Stimulated activated CD4-positive, alpha-beta T cell treated with anti-CD3 and anti-CD28 coated beads, Interleukin-4, amount 100 ng/mL, for 48 hours (primary cell): ENCODE measurements at places on chromosomes 13 and 19.
A peak's percentile ranks its signal among the peaks of the same experiment; 100 is the strongest.

DNA sequence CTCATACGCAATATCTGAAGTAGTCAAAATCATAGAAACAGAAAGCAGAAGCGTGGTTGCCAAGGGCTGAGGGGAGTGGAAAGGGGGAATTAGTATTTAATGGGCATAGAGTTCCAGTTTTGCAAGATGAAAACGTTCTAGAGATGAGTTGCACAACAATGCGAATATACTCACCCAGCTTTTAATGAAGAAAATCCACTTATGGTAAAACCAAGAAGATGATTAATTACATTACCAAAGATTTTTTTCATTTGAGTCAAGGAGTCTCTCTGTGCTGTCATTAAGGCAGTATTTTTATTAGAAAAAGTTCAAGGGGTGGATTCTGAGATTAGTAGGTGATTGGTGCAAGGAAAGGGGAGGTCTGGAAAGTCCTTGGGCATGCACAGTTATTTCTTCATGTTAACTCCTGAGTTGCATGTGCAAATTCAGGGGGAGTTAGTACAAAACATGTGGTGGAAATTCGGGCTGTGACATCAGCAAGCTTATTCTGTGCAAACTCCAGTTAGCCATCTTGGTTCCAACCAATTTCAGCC, 6.9 kb upstream of the CBY2 start:
- no peak for DNase-seq

GRCh38 chr13:54177466-54177865, 1148.9 kb downstream of the OLFM4 start:
- no peak for DNase-seq

DNA sequence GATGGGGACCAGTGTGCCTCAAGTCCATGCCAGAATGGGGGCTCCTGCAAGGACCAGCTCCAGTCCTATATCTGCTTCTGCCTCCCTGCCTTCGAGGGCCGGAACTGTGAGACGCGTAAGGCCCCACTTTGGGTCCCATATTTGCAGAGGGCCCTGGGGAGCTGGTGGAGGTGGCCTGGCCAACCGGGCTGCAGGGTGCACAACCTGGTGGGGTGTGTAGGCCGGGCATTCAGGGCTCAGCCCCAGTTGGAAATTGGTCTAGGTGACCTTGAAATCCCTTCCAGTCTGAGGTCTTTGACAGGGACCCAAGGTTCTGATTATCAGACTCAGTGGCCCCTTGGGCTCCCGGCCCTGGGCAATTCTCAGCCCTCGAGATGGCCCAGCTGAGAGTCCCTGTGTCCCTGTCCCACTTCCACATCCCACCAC, 8.3 kb downstream of the F7 start:
- DNase-seq, result no peak

DNA sequence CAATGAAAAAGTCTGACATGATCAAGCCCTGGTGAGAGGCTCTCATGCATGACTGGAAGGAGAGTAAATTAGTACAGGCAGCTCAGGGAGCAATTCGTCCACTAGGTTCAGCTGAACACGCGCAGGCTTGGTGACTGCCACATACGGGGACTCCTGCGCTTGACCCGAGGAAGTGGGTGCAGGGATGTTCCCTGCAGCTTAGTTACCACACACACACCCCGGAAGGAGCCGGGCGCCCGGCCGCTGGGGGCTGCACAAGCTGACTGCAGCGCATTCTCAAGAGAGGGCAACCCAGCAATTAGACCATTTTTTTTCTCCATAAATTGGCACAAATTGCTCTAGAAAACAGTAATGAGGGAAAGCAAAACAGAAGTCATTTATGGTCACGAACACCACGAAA, 23.0 kb upstream of the MIER2 start:
- no peak for DNase-seq

DNA sequence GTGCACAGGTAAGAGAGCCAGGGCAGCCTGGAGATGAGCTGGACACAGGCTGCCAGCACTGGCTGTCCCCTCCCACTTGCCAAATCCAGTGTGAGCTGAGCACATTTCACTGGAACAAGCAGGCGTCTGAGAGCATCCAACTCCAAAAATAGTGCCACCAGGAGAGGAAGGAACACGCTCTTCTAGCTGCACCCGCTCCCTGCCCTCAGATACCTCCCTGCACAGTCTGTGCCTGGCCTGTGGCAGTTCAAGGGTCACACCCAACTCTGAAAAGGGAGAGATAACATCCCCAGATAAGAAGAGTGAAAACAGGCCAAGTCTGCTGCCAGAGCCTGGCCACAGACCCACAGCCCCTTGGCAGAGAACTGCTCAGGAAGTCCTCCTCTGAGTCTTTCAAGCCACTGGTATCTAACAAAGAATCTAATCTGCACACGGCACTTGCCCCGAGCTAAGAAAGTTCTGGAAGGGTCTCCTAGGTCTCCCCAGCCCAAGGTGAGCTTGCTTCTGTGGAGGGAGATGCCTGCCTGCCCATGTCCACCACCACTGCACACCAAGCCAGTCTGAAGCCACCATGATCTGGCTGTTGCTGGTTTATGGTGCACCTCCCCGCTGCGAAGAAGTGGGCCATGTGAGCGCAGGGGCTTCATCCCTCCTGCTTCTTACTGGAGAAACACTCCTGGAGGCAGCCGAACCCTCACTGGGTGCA, 14.7 kb downstream of the ELL start:
- DNase-seq, result no peak

DNA sequence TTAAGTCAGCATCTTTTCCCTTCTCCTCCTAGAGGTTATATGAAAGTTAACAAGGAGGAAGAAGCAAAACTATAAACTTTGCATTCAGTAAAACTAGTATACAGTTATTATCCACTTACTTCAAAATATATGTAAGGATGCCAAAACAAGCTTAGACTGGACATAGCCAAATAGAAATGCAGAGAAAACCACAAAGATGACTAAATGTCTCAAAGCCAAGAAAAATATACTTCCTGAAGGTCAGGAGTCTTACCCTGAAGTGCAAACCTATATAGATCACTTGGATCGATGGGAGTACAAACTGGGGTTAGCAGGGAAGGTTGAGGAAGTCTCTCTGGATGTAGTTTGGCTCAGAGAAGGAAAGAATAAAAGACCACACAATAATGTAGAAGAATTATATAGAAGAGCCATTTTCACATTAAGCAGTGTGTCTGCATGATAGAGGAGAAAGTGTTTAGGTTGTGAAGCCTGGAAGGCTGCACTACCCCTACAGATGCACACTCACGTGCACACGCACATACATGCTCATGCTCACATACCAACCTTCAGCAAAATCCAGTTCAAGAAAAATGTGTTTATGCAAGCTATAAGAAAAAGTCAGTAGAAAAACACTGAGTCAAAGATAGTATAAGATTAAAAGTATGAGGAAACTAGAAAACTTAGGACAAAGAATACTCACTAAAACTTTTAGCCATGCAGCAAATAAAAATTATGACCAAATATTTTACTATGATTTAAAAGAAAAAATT, 112.1 kb upstream of the RXFP2 start:
- no peak for DNase-seq

DNA sequence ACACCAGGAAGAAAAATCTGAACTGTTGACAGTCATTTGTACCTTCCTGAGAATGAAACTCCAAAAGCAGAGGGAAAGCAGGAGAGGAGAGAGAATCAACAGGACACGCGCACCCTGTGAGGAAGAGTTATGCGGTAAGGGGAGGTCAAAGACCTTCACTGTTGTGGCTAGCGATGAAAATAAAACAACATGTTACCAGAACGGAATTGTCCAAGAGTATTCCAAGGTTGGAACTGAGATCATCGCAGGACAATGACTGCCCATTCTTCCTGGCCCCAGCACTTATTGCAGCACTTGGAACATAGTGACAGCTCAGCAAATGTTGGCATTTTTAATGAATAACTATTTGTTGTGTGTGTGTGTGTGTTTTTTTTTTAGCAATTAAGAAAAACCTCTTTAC, 176.0 kb upstream of the TSC22D1 start:
- DNase-seq, result no peak

DNA sequence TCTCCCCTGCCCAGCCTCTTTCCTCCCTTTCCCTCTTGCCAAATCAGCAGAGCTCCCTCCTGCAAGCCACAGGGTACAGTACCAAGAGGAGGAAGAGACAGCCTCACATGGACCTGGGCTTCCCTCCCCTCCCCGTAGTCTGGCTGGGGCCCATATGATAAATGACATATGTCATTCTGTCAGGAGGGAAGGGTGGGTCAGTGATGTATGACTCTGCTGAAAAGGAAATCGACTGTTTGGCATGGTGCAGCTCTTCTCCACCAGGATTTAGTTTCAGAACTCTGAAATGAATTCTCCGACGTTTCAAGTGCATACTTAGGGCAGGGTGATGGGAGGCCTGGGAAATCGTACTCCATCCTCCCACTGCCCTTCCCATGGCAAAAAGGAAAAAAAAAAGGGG, 9.8 kb downstream of the TSHZ3 start:
- DNase-seq, result no peak

GRCh38 chr19:56973713-56974555, 133.4 kb upstream of the PEG3 start:
- no peak for DNase-seq

- DNase-seq, result peak; percentile 66
These were observed 25.9 kb downstream of the MPND start for GRCh38 chr19:4369109-4369887.

- DNase-seq, result no peak
These were observed 416.4 kb downstream of the ITGBL1 start for GRCh38 chr13:101868585-101869469.

DNA sequence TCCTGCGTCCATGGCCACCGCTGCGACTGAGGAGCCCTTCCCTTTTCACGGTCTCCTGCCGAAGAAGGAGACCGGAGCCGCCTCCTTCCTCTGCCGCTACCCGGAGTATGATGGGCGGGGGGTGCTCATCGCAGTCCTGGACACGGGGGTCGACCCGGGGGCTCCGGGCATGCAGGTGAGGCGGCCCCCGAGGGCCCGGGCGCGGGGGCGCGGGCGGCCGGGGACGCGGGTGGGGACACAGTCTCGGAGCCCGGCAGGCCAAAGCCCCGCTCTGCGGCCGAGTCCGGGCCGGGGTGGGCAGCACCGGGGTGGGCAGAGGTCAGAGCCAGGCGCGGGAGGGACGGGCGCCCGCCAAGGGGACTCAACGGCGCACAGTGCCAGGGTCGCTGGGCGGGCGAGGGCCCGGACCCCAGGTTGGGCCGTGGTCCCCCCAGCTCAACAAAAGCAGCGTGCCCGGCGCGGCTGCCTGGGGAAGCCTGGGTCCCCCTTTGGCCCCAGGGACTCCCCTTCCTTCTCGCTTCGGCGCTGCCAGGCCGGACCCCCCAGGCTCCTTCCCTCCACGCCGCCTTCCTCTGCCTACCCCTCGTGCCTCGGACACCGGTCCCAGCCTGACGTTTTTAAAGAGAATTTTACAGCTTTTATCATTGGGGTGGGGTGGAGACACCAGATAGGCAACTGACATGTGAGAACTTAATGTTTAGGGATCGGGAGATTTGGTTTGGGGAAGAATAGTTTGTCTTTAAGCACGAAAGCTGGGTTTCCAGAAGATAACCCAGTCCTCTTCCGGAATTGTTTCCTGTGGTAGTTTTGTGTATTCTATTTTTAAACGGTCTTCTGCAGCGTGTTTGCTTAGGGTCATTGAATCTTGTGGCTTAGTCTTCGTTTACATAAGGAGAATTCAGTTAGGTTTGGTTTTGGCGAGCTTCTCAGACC, 509 bp downstream of the TPP2 start:
- peak; percentile 6 for DNase-seq

- peak; percentile 22 for DNase-seq
These were observed 134.7 kb downstream of the MIPEP start for GRCh38 chr13:23754506-23754905.

DNA sequence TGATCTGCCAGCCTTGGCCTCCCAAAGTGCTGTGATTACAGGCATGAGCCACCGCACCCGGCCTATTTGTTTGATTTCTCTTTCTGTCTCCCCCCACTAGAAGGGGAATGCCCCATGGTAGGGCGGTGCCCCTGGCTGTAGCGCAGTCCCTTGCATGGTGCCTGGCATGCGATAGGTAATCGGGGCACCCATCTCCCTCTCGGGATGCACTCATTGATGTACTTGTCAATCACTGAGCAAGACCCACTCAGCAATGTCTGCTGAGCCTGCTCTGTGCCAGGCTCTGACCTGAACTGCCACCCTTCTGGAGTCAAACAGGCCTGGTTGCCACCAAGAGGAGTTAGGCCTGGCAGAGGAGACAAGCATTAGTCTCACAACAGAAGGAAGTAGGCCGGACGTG, 19.8 kb downstream of the DNM2 start:
- DNase-seq, result no peak

GRCh38 chr19:4094291-4094690, 27.6 kb upstream of the ZBTB7A start:
- no peak for DNase-seq

DNA sequence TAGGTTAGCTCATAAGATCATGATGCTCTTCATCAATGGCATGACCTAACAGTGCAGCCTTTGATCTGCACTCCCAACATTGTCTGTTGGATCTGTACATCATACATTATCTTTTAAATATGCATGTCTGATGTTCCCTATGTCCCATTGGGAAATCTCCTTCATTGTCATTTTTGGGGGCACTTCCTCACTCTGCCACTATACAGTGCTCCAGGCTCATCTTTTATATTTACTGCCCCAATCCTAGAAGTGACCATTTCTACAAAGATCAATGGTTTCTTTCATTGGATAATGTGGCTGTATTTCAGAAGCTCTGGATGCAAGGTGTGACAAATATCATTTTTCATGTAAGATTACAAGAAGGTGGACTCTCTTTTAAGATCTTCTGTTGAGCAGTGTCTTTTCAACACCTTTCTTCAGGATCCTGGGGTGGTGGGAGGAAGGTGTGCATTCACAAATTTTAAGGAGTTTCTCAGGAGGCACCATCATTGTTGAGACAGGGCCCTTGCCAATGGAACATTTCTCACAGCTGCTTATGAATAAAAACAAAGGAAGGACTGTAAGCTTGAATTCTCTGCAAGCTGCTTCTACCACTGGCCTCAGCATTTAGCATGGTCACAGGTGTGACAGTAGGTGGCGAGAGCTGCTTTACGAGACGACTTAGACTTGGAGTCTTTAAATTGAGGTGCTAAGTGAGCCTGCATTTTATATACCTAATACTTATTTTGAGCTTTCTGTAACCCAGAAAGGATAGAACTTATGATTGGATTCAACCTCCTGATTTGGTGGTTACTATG, 403.0 kb downstream of the LMO7 start:
- DNase-seq, result no peak

DNA sequence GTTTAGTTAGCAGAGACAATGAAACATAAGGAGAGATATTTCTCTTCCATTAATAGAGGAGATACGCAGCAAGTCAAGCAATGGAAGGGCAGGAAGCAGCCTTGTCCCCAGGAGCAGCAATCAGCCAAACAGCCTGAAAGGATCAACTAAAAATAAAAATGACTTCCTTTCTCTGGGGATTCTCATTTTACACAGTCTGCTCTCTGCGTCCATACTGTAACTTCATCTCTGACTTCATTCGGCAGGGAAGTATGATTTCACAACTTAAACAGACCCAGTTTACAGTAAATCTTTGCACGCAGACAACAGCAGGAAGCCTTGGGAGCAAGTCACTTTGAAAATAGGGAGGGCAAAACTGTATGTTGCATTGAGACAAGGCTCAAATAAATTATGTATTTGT, 826.7 kb downstream of the DIAPH3 start:
- no peak for DNase-seq
